ENCODE measurements at places on chromosomes 3 and 15. TPM values are rescaled to one million over a fixed set of nuclear protein-coding genes. Genes with fewer than 3 reads are reported as not detected.

TM4SF4 gene
- polyA plus RNA-seq, result 56.5 TPM

SMCO1 gene
- not detected for polyA plus RNA-seq

KCNMB2 gene
- polyA plus RNA-seq, result 6.0 TPM

ATP13A5 gene
- polyA plus RNA-seq, result 0.09 TPM

NEK10 gene
- 0.87 TPM for polyA plus RNA-seq

CDHR4 gene
- polyA plus RNA-seq, result 0.10 TPM

NAALADL2 gene
- 6.5 TPM for polyA plus RNA-seq

CTXN2 gene
- 0.10 TPM for polyA plus RNA-seq

ATP2B2 gene
- polyA plus RNA-seq, result 1.5 TPM

ITPKA gene
- 40.7 TPM for polyA plus RNA-seq

TRIM42 gene
- not detected for polyA plus RNA-seq

TGM4 gene
- 0.04 TPM for polyA plus RNA-seq

GP9 gene
- 0.18 TPM for polyA plus RNA-seq

AQP9 gene
- polyA plus RNA-seq, result 0.27 TPM

LRRC28 gene
- polyA plus RNA-seq, result 40.4 TPM

KCNMB3 gene
- polyA plus RNA-seq, result 5.0 TPM

C3orf80 gene
- 0.72 TPM for polyA plus RNA-seq

GALNT15 gene
- polyA plus RNA-seq, result 0.78 TPM

NTRK3 gene
- 3.1 TPM for polyA plus RNA-seq

EBLN2 gene
- 7.2 TPM for polyA plus RNA-seq

FBXW12 gene
- polyA plus RNA-seq, result 0.18 TPM

PLD1 gene
- polyA plus RNA-seq, result 87.6 TPM

BCHE gene
- 59.6 TPM for polyA plus RNA-seq

ECE2 gene
- 1.4 TPM for polyA plus RNA-seq

ZNF662 gene
- 23.4 TPM for polyA plus RNA-seq

TBC1D5 gene
- polyA plus RNA-seq, result 35.7 TPM

SH2D7 gene
- 2.6 TPM for polyA plus RNA-seq

MED12L gene
- polyA plus RNA-seq, result 5.4 TPM

TLR9 gene
- polyA plus RNA-seq, result 0.37 TPM

INKA1 gene
- 4.6 TPM for polyA plus RNA-seq

UBAP1L gene
- 4.9 TPM for polyA plus RNA-seq

CADPS gene
- 17.8 TPM for polyA plus RNA-seq

NME9 gene
- 1.4 TPM for polyA plus RNA-seq

KCNH8 gene
- polyA plus RNA-seq, result 2.2 TPM

TP53BP1 gene
- 35.6 TPM for polyA plus RNA-seq

SLC2A2 gene
- 202 TPM for polyA plus RNA-seq

DPPA2 gene
- polyA plus RNA-seq, result 0.03 TPM

UBE2Q2 gene
- polyA plus RNA-seq, result 16.6 TPM

CHRNA3 gene
- 26.6 TPM for polyA plus RNA-seq

IGF2BP2 gene
- polyA plus RNA-seq, result 87.7 TPM

GOLGA8G gene
- not detected for polyA plus RNA-seq

EPHA6 gene
- 1.6 TPM for polyA plus RNA-seq

NMB gene
- 2.2 TPM for polyA plus RNA-seq

OXTR gene
- polyA plus RNA-seq, result 2.2 TPM

SLC22A14 gene
- 0.13 TPM for polyA plus RNA-seq

NECTIN3 gene
- 35.0 TPM for polyA plus RNA-seq

IQCF5 gene
- polyA plus RNA-seq, result not detected

HDC gene
- 0.28 TPM for polyA plus RNA-seq

CP gene
- 0.57 TPM for polyA plus RNA-seq

PP2D1 gene
- polyA plus RNA-seq, result 0.39 TPM

DUSP7 gene
- polyA plus RNA-seq, result 9.6 TPM

CLDN18 gene
- polyA plus RNA-seq, result 4.1 TPM

ATP10A gene
- polyA plus RNA-seq, result 2.2 TPM

ST3GAL6 gene
- polyA plus RNA-seq, result 7.7 TPM

PEX11A gene
- 15.0 TPM for polyA plus RNA-seq

Measured in large intestine (tissue), 12 donors.